KBM-7 (cell line): ENCODE measurements at places on chromosomes 4 and X.

- DNase-seq = peak; percentile 6
Observed at GRCh38 chrX:129359269-129359668, 164.0 kb downstream of the SMARCA1 start.

GRCh38 chr4:176794651-176795050 is 1.9 kb upstream of the VEGFC start:
- no peak for DNase-seq

DNA sequence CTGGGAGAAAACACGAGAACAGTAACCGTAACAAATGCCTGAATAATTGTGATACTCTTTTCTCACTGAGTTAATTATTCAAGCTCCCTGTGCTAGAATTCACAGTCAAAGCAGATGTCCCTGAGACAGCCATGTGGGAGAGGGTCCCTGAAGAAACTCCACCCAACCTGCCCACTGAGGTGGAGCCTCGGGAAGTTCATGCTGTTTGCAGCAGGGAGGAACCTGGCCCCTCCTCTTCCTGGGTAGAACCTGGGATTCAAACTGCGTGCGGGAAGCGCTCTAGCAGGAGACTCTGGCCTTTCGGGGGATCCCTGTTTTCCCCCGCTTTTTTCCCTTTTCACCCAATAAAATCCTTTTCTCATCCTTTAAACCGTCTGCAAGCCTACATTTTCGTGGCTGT is 20.2 kb upstream of the RHOH start:
- no peak for DNase-seq

DNA sequence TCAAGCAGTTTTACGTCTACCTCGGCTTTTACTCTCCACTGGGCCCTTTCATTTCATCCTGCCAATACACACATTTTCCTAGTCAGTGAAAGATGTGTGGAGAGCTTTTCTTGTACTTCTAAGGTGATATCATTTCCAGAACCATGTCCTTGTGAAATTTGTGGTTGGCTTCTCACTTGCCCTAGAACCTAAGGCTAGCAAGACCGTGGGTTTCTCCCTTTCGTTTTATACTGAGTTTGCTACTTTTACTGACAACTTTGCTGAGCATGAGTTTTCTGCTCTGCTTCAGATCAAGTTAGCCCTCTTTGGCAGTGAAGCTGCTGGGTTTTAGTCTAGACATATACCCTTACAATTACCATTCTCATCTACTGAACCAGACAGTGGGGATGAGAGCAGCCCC is 95.7 kb upstream of the FRMPD4 start:
- DNase-seq = no peak

DNA sequence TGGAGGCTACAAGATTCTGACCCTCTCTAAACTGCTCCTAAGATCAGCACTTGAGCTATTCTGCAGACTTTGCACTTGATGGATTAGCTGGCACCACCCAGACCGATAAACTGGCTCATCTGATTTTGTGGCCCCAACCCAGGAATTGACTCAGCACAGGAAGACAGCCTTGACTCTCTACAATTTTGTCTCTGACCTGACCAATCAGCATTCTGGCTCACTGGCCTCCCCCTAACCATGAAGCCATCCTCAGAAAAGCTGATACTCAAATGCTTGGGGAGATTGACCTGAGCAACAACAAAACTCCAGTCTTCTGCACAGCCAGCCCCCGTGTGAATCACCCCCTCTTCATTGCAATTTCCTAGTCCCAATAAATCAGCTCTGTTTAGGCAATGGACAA is 195.4 kb upstream of the PPP1R2C start:
- DNase-seq = no peak
